ENCODE measurements at places on chromosomes 12 and 14.
A peak's percentile ranks its signal among the peaks of the same experiment; 100 is the strongest.

DNA sequence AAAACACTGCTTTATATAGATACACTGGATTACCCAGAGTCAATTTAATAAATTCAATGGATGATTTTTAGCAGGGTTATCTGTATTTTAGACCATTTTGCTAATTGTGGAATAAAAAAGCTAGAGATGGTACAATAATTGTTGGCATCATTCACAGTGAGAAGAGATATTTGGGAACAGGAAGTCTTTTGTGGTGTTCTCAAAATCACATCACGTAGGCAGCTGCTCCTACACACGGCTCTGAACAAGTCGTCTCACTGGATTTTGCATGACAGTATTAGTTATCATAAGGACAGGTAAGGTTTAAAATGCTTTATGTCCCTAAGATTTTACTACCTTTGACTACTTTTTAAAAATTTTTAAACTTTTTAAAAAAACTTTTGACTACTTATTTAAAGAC, 52.0 kb downstream of the PAPLN start:
- no peak for DNase-seq
- no peaks in the 10 kb centered on the region for H3K27me3 ChIP-seq
- H3K27ac ChIP-seq, result no peak overlapping the region
- peaks cover 33% of the 10 kb centered on the region for H3K4me1 ChIP-seq
- no peak overlapping the region for H3K4me3 ChIP-seq

- H3K27ac ChIP-seq, result no peak overlapping the region
- peak overlapping the region; percentile 69 for H3K4me3 ChIP-seq
- H3K4me1 ChIP-seq, result peaks cover 44% of the 10 kb centered on the region
- H3K27me3 ChIP-seq, result peaks cover 100% of the 10 kb centered on the region
- peak; percentile 46 for DNase-seq
These were observed 7.6 kb upstream of the SIX1 start for GRCh38 chr14:60656686-60657455.

- H3K4me3 ChIP-seq, result no peak overlapping the region
- no peak overlapping the region for H3K27ac ChIP-seq
- H3K27me3 ChIP-seq, result no peaks in the 10 kb centered on the region
- DNase-seq, result no peak
- H3K4me1 ChIP-seq, result no peaks in the 10 kb centered on the region
These were observed 24.8 kb upstream of the PCED1B start for GRCh38 chr12:47054659-47055058.

DNA sequence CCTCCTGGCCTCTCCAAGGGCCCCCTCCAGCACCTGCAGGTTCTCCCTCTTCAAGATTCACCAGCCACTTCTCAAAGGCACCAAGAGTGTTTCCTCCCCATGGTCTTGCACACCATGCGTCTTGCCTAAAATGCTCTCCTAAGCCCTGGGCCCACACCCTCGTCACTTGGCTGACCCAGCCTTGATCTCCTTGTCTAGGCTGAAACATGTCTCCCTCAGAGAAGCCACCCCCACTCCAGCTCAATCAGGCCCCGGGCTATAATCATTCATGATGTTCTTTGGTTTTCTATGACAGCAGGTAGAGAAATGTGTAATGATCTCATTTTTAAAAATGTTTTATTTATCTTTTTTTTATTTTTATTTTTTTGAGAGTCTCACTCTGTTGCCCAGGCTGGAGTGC, 88.1 kb downstream of the EFCAB11 start:
- H3K27ac ChIP-seq, result no peak overlapping the region
- H3K4me3 ChIP-seq, result no peak overlapping the region
- no peaks in the 10 kb centered on the region for H3K4me1 ChIP-seq
- H3K27me3 ChIP-seq, result no peaks in the 10 kb centered on the region
- no peak for DNase-seq

GRCh38 chr14:105503296-105503640, 12.2 kb downstream of the TEDC1 start:
- no peak overlapping the region for H3K27ac ChIP-seq
- no peak for DNase-seq
- no peak overlapping the region for H3K4me3 ChIP-seq

- H3K36me3 ChIP-seq, result peaks cover 4% of the 10 kb centered on the region
- H3K4me1 ChIP-seq, result peaks cover 1% of the 10 kb centered on the region
- DNase-seq, result no peak
- H3K4me3 ChIP-seq, result no peak overlapping the region
- H3K27me3 ChIP-seq, result no peaks in the 10 kb centered on the region
These were observed 85.1 kb downstream of the DRAM1 start for GRCh38 chr12:101962486-101962885.

GRCh38 chr12:98208816-98209215, 306.6 kb upstream of the TMPO start:
- no peak overlapping the region for H3K4me3 ChIP-seq
- DNase-seq, result no peak
- no peaks in the 10 kb centered on the region for H3K4me1 ChIP-seq
- H3K36me3 ChIP-seq, result no peaks in the 10 kb centered on the region
- H3K27ac ChIP-seq, result no peak overlapping the region

GRCh38 chr12:12983420-12984035, 16.5 kb downstream of the HEBP1 start:
- H3K4me3 ChIP-seq, result no peak overlapping the region
- H3K4me1 ChIP-seq, result peaks cover 5% of the 10 kb centered on the region
- no peak overlapping the region for H3K27ac ChIP-seq
- peaks cover 1% of the 10 kb centered on the region for H3K36me3 ChIP-seq
- no peak for DNase-seq
- no peaks in the 10 kb centered on the region for H3K27me3 ChIP-seq

- H3K4me3 ChIP-seq, result no peak overlapping the region
- no peak overlapping the region for H3K27ac ChIP-seq
- peaks cover 5% of the 10 kb centered on the region for H3K4me1 ChIP-seq
These were observed 31.2 kb upstream of the STK38L start for GRCh38 chr12:27212861-27213260.

DNA sequence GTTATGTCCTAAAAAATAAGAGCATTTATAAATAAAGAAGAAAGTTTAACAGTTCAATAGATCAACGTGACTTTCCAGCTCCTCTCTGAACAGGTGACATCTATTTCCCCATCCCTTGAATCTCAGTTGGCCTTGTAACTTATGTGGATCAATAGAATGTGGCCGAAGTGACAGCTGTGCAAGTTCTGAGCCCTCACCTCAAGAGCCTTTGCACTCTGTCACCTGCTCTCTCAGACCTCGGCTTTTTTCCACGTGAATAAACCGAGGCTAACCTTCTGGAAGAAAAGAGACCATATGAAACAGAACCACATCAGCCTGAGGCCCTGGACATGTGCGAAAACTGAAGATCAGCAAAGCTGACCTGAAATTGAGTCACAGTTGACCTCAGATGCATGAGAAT, 253.0 kb downstream of the DAD1 start:
- H3K4me3 ChIP-seq, result no peak overlapping the region
- H3K27me3 ChIP-seq, result no peaks in the 10 kb centered on the region
- H3K4me1 ChIP-seq, result no peaks in the 10 kb centered on the region
- H3K27ac ChIP-seq, result no peak overlapping the region
- H3K36me3 ChIP-seq, result no peaks in the 10 kb centered on the region

DNA sequence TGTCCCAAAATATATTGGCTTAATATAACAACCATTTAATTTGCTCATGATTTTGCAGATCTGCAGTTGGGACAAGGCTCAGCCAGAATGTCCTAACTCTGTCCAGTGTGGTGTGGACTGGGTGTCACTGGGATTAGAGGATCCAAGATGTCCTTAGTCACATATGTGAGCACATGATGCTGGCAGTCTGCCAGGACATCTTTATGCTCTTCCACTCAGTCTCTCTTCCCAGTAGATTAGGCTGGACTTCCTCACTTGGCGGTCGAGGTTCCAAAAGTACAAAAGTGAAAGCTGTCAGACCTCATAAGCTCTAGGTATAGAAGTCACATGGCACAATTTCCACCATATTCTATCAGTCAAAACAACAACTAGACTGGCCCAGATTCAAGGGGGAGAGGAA, 167.9 kb upstream of the NTF3 start:
- H3K4me3 ChIP-seq, result no peak overlapping the region
- H3K4me1 ChIP-seq, result no peaks in the 10 kb centered on the region
- no peak overlapping the region for H3K27ac ChIP-seq
- H3K36me3 ChIP-seq, result no peaks in the 10 kb centered on the region

DNA sequence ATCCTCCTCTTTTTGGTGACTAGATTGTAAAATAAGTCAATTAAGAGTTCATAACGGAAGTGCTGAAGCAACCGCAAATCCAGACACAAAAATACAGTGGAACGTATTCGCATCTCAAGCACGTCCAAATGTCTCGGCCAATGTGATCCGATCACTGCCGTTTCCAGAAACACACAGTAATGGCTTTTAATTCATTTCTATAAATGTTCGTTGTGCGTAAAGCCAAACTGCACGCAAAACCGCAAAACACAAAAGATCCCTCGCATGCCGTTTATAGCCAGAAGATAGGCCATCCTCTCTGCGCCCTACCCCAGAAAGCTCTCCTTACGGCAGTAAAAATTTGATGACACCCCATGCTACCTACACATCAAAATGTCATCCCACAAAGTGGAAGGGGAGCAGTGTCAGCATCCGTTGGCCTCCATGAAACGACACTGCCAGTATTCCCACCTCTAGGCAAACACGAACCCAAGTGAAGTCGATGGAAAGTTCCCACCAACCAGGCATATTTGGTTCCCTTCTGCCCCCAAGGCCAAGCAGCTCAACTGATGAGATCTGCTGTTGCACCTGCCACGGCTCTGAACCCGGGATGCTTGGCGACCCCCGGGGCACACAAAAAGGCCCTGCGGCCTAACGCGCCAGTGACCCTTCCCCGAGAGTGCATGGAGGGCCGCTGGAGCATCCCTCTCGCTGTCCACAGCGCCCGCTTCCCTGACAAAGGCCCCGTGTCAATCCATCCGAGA, 1.4 kb downstream of the HECTD4 start:
- peaks cover 13% of the 10 kb centered on the region for H3K4me1 ChIP-seq
- no peaks in the 10 kb centered on the region for H3K27me3 ChIP-seq
- H3K27ac ChIP-seq, result peak overlapping the region; percentile 92
- H3K36me3 ChIP-seq, result peaks cover 3% of the 10 kb centered on the region
- DNase-seq, result peak; percentile 3

DNA sequence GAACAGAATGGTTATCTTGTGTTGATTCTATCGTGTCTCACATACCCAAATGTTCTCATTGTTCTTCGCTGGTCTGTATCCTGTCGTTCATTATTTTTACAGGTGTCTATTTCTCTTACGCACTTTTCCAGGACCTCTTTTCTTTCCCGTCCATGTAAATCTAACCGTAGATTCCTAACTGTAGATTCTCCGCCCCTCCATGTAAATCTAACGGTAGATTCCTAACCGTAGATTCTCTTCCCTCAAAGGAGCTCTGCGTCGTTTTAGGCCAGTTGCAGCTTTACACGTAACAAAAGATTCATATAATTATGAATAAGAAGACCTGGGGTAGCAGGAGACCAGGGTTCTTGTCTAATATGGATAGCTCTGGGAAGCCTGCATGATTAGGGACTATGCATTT, 9.7 kb upstream of the ZNF605 start:
- H3K4me3 ChIP-seq, result no peak overlapping the region
- no peak overlapping the region for H3K27ac ChIP-seq
- H3K36me3 ChIP-seq, result peaks cover 29% of the 10 kb centered on the region
- H3K4me1 ChIP-seq, result no peaks in the 10 kb centered on the region

GRCh38 chr12:16136219-16136988, 141.1 kb downstream of the SLC15A5 start:
- no peaks in the 10 kb centered on the region for H3K36me3 ChIP-seq
- no peak overlapping the region for H3K27ac ChIP-seq
- no peak overlapping the region for H3K4me3 ChIP-seq
- DNase-seq, result no peak
- no peaks in the 10 kb centered on the region for H3K4me1 ChIP-seq

- no peak overlapping the region for H3K27ac ChIP-seq
- H3K36me3 ChIP-seq, result no peaks in the 10 kb centered on the region
- H3K4me1 ChIP-seq, result peaks cover 2% of the 10 kb centered on the region
- H3K4me3 ChIP-seq, result no peak overlapping the region
- peak; percentile 26 for DNase-seq
- no peaks in the 10 kb centered on the region for H3K27me3 ChIP-seq
These were observed 134.2 kb downstream of the SMOC1 start for GRCh38 chr14:70013271-70013873.

DNA sequence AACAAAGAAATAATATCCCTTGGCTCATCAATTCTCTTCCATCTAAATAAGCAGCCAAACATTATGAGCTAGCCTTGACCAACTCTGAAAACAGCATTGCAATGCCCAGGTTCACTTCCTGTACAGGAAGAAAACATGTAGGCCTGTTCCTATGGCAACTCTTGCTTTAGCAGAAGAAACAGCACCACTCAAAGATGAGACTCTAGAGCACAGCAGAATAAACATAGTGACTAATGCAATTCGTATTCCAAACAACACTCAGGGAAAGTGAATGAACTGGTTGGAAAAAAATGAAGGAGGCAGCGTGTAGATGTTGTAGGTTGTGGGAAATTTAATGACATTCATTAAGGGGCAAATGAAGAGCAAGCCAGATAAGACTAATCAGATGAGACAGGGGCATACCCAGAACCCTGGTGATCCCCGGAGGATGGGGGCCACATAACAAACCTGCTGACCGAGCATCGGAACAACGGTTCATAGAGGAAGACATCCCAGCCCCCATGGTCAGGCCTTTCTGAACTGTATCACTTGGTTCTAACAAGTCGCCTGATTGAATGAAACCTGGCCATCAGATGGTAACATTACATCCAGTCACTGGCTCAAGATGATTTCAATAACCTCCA, 9.0 kb downstream of the ARHGDIB start:
- peaks cover 81% of the 10 kb centered on the region for H3K4me1 ChIP-seq
- H3K27me3 ChIP-seq, result no peaks in the 10 kb centered on the region
- peak overlapping the region; percentile 76 for H3K4me3 ChIP-seq
- DNase-seq, result no peak
- H3K36me3 ChIP-seq, result peaks cover 56% of the 10 kb centered on the region

- no peak overlapping the region for H3K27ac ChIP-seq
- no peak overlapping the region for H3K4me3 ChIP-seq
- peaks cover 4% of the 10 kb centered on the region for H3K27me3 ChIP-seq
- no peaks in the 10 kb centered on the region for H3K4me1 ChIP-seq
- H3K36me3 ChIP-seq, result no peaks in the 10 kb centered on the region
These were observed 66.8 kb downstream of the SRGAP1 start for GRCh38 chr12:63911341-63911740.

DNA sequence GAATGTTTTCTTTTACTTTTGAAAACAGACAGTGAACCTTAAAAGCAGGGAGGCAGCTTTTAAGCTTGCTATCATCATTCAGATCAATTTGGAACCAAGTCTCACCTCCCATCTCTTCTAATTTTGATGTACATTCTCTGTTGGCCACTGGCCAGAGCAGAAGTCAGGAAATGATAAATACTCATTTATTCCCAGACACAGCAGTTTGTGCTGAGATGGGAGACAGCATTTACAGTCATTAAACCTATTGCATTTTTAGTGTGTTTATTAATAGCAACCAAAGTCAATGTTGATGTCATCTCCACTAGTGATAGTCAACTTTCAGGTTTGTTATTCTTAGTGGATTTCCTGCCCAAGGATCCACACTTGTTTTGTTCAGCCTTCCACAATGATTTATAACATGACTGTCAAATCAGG, 320.0 kb upstream of the ATP2B1 start:
- no peaks in the 10 kb centered on the region for H3K36me3 ChIP-seq
- H3K4me1 ChIP-seq, result peaks cover 15% of the 10 kb centered on the region
- no peaks in the 10 kb centered on the region for H3K27me3 ChIP-seq
- no peak overlapping the region for H3K4me3 ChIP-seq
- no peak for DNase-seq
